H9 (cell line): ENCODE measurements at places on chromosomes 6 and 20.

GRCh38 chr6:23728707-23729106, 397.3 kb upstream of the NRSN1 start:
- no peak for DNase-seq

GRCh38 chr6:50264995-50265571, 215.4 kb upstream of the DEFB112 start:
- DNase-seq = no peak

DNA sequence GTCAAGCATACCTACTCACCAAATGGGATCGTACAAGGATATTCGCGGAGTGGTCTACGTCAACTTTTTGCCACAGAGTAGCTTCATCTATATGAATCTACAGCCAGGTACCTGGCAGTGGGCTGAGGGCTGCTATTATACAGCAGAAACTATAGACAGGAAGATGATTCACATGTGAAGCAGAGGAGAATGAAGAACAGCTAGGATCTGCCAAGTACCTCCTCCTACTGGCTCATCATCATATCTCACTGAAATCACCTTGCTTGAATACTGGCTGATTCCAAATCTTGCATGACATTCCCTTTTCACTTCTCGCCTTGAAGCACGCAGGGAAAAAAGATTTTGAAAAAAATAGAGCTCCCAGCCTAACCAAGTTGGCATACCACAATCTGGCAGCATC, 488.7 kb upstream of the NRSN1 start:
- no peak for DNase-seq

GRCh38 chr20:13984211-13984610, 6.2 kb downstream of the SEL1L2 start:
- DNase-seq = no peak

GRCh38 chr20:19874040-19874727, 116.1 kb downstream of the RIN2 start:
- no peak for DNase-seq

GRCh38 chr6:13765570-13765969, 48.8 kb downstream of the MCUR1 start:
- no peak for DNase-seq

GRCh38 chr6:43627008-43627825, 1.8 kb downstream of the GTPBP2 start:
- no peak for DNase-seq

GRCh38 chr6:31760790-31761189, 1.7 kb upstream of the SAPCD1 start:
- DNase-seq = no peak

DNA sequence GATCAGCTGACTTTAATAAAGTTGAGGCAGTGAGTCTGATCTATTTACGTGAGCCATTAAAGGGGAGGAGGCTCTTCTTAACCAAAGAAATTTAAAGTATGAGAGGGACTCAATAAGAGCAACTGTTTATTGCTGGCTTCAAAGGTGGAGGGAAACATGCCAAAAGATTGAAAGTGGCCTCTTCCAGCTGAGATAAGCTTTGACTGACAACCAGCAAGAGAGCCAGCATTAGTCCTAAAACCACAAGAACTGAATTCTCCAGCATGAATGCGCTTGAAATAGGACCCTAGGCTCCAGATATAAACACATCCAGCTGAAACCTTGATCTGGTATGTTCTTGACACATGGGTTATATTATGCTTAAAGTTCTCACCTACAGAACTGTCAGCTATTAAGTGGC, 123.1 kb upstream of the GJE1 start:
- DNase-seq = no peak

- DNase-seq = no peak
Measured at GRCh38 chr6:17172836-17173470, 71.1 kb downstream of the STMND1 start.

DNA sequence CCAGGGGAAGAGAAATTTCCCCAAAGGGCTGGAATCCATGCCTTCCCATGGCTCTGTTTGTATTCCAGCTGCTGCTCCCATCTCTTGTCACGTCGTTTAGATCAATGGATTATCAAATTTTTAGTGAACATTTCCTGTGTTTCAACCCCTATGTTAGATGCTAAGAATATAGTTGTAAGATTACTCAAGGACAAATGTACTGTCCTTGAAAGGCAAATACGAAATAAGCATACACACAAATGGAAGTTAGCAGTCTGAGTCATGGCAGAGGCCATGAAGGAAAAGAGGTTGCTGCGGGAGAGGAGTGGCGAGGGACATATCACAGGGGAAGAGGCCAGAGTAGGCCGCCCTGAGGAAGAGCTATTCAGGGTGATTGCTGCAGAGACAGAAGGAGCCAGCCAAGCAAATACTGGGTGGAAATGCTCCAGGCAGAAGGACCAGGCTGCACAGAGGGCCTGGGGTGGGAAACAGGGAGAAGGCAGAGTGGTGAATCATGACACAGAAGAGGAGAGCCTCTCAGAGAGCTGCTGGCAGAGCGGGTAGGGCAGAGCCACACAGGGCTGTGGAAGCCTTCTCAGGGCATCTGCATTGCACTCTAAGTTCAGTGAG, 219.2 kb upstream of the LRFN2 start:
- no peak for DNase-seq

GRCh38 chr20:63235399-63235983, at the start of gene BIRC7:
Gene BIRC7, plus strand, starts transcription at chr20:63235905. Its CDS starts 192 bp downstream, at chr20:63236097.
- no peak for DNase-seq

GRCh38 chr6:88864359-88865054, 98.9 kb downstream of the RNGTT start:
- no peak for DNase-seq

DNA sequence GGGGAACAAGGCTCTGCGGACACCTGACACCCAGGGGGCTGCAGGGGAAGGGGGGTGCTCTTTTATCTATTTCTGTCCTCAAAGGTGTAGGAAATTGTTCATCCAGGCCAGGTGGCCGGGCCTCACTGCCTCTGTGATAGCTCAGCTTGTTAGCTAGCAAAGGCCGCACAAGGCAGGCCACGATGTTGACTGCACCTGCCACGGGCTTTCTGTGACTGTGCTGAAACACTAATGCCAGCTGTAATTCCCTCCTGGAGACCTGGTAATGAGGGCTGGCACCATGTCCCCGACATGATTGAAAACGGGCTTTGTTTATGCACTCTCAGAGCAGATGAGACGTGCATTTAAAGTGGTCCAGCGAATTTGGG, 61.4 kb upstream of the APCDD1L start:
- no peak for DNase-seq

- no peak for DNase-seq
Measured at GRCh38 chr20:3919352-3919751, 30.2 kb downstream of the PANK2 start.

DNA sequence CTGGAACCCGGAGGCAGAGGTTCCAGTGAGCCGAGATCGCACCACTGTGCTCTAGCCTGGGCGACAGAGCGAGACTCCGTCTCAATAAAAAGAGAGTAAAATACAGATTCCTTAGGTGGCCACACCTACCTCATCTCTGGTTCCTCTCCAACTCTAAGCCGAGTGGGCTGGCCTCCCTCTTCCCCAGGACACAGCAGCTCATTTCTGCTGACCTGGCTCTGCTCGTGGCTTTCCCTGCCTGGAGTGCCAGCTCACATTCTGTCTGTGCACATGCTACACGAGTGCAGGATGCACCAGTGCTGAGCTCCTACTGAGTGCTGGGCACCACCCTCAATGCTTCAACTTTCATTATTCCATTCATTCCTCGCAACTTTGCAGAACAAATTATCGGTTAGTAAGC, 28.8 kb downstream of the EFCAB8 start:
- no peak for DNase-seq

GRCh38 chr6:128882560-128882959, 378 bp upstream of the LAMA2 start:
- DNase-seq = peak; percentile 36

GRCh38 chr20:2983508-2983907, 59.9 kb upstream of the GNRH2 start:
- DNase-seq = no peak

DNA sequence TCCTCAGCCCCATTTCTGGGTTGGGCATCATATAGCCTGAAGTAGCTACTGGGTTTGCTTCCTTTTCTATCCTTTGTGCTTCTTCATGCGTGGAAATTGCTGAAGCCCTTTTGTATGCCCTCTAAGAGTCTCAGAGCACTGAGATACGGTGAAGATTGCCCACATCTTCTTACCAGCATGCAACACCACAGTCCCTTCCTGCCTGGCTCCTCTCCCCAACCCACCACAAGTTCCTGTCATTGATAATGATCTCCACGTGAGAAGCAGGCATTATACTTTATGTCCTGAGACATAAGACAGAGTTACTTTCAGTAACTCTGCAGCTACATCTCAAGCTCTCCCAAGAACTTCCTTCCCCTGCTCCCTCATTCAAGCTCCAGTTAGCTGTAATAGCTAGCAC, 15.8 kb upstream of the PLCB4 start:
- no peak for DNase-seq

- no peak for DNase-seq
Measured at GRCh38 chr6:128161263-128161662, 260.4 kb upstream of the THEMIS start.

DNA sequence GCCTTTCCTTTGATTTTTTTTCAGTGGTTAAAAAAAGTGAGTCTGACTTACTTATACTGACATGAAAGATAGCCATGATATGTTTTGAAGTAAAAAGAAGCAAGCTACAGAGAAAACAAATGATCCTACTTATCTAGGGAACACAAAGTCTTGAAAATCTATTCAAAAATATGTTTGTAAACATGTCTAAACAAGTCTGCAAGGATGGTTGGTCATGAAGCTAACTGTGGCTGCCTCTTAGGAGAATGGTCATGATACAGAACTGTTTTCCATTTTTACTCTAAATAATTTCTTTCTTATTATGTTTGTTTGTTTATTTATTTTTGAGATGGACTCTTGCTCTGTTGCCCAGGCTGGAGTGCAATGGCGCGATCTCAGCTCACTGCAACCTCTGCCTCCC, 21.5 kb downstream of the FERMT1 start:
- no peak for DNase-seq

- no peak for DNase-seq
Measured at GRCh38 chr6:142387997-142388815, 86.4 kb downstream of the ADGRG6 start.

DNA sequence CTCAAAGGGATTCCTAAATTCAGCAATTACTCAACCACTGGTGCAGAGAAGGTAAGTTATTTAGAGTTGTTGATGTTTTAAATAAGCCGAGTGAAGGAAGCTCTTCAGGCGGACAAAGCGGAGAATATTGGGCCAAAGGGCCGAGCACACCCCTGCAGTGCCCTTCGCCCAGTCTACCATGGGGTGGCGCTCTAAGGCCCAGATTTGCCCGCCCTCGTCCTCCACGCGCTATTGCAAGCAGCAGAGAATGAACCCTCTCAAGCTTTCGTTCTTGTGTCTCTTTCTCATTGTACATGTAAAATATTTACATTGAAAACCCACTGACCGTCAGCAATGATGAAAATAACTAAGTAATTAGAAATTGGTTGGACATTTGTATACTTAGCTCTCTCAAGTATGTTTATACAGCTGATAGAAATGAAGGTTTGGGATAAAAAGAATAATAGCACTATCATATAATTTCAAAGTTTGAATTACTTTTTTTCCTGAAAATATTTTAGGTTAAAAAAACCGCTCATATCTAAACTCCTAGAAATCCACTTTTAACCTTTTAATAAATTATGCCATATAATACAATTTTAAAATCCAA, 195.0 kb upstream of the CEP162 start:
- DNase-seq = peak; percentile 81

GRCh38 chr6:111552241-111552744, 53.4 kb downstream of the TRAF3IP2 start:
- peak; percentile 66 for DNase-seq

GRCh38 chr6:43795421-43795820, 25.4 kb downstream of the VEGFA start:
- no peak for DNase-seq

DNA sequence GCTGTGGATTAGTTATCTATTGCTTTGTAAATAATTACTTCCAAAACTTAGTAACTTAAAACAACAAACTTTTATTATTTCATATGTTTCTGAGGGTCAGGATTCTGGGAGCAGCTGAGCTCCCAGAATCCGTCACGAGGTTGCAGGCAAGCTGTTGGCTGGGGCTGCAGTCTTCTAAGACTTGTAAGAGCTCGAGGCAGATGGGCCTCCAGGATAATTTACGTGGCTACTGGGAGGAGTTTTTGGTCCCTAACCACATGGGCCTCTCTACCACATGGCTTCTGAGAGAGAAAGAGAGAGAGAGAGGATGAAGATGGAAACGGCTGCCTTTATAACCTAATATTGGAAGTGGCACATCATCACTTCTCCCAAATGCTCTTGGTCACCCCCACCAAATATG, 64.9 kb upstream of the SULF2 start:
- no peak for DNase-seq

DNA sequence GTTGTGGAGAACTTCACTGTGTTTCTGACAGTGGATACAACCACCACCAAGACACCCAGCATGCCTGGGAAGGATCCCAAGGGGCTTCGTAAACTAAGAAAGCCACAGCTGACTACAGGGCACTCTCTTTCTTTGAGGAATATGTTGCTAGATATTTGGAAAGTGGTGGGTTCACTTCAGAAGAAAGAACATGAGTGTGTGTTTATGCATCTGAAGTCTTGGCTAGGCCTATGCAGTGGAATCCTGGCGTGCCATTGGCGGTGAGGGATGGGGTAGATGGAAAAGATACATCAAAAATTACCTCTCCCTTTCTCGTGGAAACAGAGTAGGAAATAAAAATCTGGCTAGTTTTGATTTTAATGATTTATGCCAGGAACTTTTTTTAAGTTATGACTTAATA, 187.7 kb downstream of the PDE7B start:
- no peak for DNase-seq

DNA sequence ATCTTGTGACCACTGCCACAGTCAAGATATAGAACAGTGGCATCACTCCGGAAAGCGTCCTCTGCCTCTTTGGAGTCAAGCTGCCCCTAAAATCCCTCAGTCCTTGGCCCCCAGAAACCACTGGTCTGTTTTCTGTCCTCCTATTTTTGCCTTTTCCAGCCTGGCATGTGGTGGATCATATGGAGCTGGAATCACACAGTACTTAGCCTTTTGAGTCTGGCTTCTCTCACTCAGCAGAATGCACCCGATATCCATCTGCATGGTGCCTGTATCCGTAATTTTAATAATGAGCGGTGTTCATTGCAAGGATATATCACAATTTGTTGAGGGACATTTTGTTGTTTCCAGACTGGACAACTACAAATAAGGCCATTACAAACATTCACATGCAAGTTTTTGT, 49.0 kb upstream of the STX16 start:
- DNase-seq = no peak

DNA sequence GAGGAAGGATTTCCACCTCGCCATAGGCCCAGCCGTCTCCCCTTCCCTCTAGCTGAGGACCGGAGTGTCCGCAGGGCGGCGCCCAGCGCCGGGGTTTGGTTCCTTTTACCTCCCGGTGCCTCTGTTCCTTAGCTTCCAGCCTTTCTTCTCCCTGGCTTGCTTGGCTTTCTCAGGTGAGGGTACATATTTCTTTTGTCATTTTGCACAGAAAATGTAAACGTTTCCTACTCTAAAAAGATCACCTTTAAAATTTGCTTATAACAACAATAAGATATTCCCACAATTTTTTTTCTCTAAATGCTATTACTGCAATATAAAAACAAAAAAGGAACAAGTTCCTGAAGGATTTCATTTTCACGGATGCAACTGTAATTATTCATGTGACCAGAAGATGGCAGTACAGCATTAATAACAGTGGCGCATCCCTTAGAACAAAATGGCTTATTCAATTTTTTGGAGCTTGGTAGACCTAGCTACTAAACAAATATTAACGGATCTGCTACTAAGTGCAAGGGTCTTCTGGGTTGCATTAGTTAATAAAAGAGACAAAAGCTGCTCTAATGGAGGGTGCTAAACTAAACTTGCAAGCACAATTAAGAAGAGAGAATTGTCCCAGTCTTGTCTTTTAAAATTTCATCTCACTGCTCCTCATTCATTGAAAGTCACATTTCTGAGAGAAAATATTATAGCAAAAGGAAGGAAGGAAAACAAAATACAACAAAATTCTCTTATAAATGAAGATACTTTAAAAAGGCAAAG, 172.9 kb downstream of the ADGRG6 start:
- DNase-seq = peak; percentile 82
